Common myeloid progenitor, CD34-positive (primary cell): ENCODE measurements at places on chromosomes 6 and 20.

DNA sequence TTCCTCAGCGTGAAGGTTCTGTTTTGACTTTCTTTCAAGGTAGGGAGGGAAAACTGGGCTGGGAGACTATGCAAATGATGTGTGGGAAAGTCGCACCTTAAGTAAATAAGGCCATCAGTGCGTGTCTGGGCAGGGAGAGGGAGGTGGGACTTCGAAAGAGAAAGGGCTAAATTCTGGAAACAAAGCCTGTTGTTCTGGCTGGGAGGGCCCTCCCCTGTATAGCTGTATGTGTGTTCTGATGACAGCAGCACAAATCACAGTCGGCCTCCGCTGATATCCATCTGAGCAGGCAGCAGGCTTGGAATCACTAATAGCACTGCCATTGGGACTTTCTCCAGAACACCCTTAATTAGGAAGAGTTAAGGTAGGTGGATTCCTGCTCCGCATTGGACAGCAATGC lies 19.2 kb downstream of the JAG1 start:
- no peak for DNase-seq

GRCh38 chr20:1973601-1974440 lies 20.0 kb downstream of the PDYN start:
- no peak for DNase-seq

- no peak for DNase-seq
Observed at GRCh38 chr6:147733686-147734085, 225.2 kb downstream of the SAMD5 start.

DNA sequence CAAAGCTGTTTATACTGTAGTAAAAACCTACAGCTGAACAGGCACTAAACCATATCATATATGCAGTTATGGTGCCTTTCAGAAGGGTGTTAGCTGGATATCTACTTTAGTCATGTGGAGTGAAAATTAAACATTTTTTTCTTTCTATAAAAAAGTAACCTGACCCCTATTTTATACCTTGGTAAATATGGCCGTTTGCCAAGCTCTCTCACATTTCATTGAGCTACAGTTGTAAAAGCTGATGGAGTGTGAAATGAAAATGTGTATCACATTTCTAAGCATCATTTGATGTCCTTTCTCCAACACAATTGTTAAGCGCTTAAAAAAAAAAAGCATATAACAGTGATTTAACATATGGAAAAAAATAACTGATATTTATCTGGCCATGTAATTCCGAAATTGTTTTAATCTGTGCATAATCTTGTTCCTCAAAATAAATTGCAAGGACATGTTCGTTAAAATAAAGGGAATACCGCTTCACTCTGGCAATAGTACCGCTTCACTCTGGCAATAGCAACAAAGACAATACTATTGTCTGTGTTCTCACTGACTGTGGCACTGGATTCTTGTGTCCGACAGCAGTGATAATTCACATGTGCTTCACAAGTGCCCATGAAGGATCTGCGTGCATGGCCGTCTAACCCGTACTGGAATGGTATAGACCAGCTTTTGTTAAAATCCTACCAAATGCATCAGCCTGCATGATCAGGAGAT lies 391.8 kb upstream of the SOX4 start:
- DNase-seq, result no peak

DNA sequence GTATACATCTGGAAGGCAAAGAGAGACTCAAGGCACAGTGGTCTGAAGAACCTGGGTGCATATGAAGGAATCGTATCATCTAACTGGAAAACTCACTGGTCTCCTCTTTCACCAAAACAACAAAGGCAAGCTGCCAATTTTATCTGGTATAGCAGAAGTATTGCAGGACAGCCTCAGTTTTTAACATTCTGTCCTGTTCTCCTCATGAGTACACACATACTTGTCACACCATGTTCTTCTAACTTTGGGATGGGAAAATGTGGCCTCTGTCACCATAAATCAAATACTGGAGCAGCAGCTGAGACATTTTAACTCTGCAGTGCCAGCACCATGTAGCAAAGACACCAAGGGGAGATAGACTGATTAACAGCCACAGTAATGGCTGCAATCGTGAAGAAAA lies 199.1 kb upstream of the CNR1 start:
- DNase-seq, result no peak

DNA sequence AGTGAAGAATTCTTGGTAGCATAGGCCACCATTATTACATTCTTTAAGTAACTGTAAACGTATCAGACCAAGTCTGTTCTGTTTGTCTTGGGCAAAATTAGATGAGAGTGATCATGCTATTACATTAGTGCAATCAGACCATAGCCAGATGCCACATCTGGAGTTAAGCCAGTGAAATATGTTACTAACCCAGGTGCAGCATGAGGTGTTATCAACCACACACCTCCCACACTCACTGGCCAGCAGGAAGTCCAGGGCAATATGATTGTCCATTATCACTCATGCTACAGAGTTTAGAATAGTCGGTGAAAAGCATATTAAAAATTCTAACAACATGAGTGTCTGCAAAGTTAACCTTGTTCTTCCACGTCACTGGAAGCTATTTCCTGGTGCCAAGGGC lies 174.7 kb upstream of the PROKR2 start:
- DNase-seq, result peak; percentile 42

DNA sequence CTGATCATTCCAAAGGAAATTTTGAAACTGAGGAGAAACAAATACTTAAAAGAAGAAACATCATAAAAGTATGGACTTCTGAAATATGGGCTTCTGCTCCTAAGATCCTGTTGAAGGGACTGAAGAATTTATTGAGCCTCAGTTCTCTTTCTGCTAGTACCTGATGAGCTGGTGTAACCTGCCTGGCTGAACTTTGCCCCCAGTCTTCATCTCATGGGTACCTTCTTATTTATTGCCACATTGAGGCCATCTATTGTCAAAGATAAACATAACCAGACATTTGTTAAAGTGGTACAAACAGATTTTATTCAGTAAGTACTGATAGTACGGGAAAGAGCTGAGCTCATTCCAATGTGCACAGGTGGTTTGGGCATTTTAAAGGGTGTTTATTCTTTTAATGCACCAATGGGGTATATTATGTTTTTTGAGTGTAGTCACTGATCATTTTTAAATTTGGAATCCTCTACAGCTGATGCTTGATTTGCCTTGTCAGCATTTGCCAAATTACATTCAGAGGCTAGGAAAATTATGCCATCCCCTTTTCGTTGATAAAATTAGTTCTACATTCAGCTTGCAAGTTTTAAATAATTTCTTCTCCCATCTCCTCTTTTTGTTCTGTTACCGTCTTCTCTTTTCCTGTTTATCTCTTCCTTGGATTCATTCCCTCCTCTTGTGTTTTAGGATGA lies 118.2 kb downstream of the PRIM2 start:
- DNase-seq, result no peak

DNA sequence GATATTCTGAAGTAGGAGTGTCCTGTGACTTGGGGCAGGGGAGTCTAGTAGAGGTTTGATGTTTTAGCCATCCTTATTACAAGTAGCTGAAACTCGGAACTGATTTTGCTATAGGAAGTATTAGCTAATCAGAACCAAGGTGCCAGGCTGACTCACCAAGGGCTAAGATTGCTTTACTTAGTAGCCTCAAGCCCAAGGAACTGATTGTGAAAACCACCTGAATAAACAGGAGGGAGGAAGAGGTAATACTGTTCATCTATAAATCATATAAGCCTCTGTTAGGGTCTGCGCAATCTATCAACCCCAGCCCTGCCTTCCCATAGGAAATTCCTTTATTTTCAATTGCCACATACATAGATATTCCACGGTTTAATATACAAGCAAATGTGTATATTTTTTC lies 54.4 kb downstream of the GNAS start:
- DNase-seq, result no peak

DNA sequence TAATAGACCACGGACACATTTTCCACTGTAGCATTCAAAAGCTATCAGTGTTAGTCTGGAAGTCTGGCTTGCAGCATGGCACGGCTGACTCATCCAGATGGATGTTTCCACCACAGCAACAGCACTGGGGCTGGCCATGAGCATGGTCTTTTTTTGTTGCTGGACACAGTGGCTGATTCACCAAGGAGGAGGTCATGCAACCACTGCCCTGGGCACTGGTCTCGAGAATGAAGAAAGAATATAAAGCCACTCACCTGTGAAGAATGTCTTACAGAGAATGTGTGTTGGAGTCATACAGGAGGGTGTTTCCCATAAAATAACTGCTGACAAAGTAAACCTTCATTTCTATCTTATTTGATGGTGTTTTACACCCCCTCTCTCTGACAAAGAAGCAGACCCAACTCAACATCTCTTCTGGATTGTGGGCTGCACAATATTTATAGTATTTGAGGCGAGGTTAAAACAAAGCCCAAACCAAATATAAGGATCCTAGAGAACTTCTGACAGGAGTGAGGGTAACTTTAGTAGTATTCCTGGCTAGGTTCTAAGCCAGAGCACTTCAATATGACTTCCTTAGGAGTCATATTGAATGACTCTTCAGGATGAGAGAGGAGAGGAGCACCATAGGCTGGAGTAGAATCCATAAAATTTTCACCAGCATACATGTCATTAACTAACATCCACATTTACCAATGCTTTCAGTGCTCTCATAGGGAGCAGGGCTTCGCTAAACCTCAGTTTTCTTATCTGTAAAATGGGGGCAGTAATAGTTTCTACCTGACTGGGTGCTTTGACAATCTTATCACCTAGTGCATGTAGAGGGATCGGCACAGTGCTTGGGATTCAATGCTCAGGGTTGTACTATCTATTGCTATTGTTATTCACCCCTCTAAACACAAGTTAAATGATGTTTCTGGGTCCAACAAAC lies 121.4 kb downstream of the KIF13A start:
- no peak for DNase-seq

GRCh38 chr6:47489995-47490394 lies 12.4 kb downstream of the CD2AP start:
- no peak for DNase-seq

- peak; percentile 99 for DNase-seq
Observed at GRCh38 chr6:49646130-49646824, 9.6 kb upstream of the RHAG start.
